Bronchial smooth muscle cell (primary cell): ENCODE measurements at places on chromosomes 16 and 17. TPM values are rescaled to one million over a fixed set of nuclear protein-coding genes. Genes with fewer than 3 reads are reported as not detected.

The OR1A1 gene
- total RNA-seq = not detected in 2 replicates

The FA2H gene
- total RNA-seq = not detected in 2 replicates

The PRAC1 gene
- total RNA-seq = not detected in 2 replicates

The SRR gene
- total RNA-seq = 18.0 and 18.7 TPM in 2 replicates

The SBK1 gene
- not detected in 2 replicates for total RNA-seq

The VTN gene
- total RNA-seq = 0.09 TPM in 1 of 2 replicates, not detected in the other

The FMNL1 gene
- total RNA-seq = 9.9 and 14.5 TPM in 2 replicates

The ZNF594 gene
- 4.8 and 6.5 TPM in 2 replicates for total RNA-seq

The KRTAP16-1 gene
- not detected in 2 replicates for total RNA-seq

The TBC1D3H gene
- total RNA-seq = not detected in 2 replicates

The TBC1D3C gene
- 1.5 TPM in 1 of 2 replicates, not detected in the other for total RNA-seq

The ADORA2B gene
- 12.9 and 22.0 TPM in 2 replicates for total RNA-seq

The KRTAP9-8 gene
- not detected in 2 replicates for total RNA-seq

The C1QL1 gene
- 0.32 and 1.1 TPM in 2 replicates for total RNA-seq

The LRRC37A gene
- total RNA-seq = 0.95 and 1.7 TPM in 2 replicates

The HOXB1 gene
- total RNA-seq = not detected in 2 replicates

The HBA1 gene
- total RNA-seq = not detected in 2 replicates

The CLDN9 gene
- total RNA-seq = under 0.01 TPM in 1 of 2 replicates, not detected in the other

The GPR139 gene
- total RNA-seq = not detected in 2 replicates

The PRSS21 gene
- total RNA-seq = 1.6 TPM in 1 of 2 replicates, not detected in the other

The PPP1R27 gene
- total RNA-seq = not detected in 2 replicates

The PYY gene
- 0.16 TPM in 1 of 2 replicates, not detected in the other for total RNA-seq

The CDH5 gene
- total RNA-seq = under 0.01 and 0.09 TPM in 2 replicates

The FOXL1 gene
- 5.2 and 7.2 TPM in 2 replicates for total RNA-seq

The HNF1B gene
- total RNA-seq = not detected in 2 replicates

The ELMO3 gene
- total RNA-seq = 0.26 and 0.32 TPM in 2 replicates

The HIGD1B gene
- total RNA-seq = not detected in 2 replicates

The CTRB2 gene
- not detected in 2 replicates for total RNA-seq

The CDH8 gene
- total RNA-seq = not detected in 2 replicates

The SLC5A2 gene
- total RNA-seq = under 0.01 TPM in 2 replicates
